ENCODE measurements at places on chromosomes 6 and 20. TPM values are rescaled to one million over a fixed set of nuclear protein-coding genes. Genes with fewer than 3 reads are reported as not detected.
A peak's percentile ranks its signal among the peaks of the same experiment; 100 is the strongest.

- no peak for DNase-seq
Observed at GRCh38 chr6:128599036-128599435, 78.6 kb upstream of the PTPRK start.

- DNase-seq: no peak
Observed at GRCh38 chr6:132259070-132259469, 142.2 kb downstream of the MOXD1 start.

DNA sequence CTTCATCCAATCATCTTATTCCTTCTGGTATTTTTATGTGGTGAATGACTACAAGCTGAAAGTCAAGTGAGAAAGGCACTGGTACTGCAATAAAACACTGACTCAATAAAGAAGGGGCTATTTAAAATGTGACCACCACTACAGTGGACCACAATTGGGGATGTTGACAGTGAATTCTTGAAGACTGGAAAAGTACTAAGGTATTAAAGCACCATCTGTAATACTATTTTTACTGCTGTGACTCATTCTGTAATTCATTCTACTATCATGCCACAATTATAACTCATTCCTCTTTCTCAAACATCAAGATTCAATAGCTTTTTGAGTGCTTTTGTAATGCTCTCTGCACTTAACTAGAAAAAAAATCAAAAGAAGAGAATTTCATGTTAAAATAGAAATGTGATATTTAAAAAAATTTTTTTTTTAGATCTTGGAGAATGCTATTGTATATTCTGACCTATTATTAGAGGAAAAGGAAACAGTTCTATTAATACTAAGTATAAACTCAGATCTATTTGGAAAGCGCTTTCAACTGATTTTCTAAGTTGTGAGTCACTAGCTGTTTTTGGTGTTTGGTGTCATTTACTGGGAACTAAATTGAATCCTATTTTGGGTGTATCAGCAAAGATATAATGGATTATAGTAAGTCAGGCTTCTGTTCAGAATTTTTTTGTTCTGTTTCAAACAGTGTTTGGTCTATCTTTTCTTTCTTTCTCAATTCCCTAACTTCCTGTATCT lies 104.7 kb upstream of the TMEM170B start:
- no peak for DNase-seq

The TMEM217 gene
- 2.2 TPM for total RNA-seq

- no peak for DNase-seq
Observed at GRCh38 chr20:36066777-36067176, 87.8 kb upstream of the EPB41L1 start.

The SIRPD gene
- total RNA-seq: not detected

The TFAP2C gene
- total RNA-seq: not detected

GRCh38 chr20:20711413-20711812 lies 1.0 kb downstream of the RALGAPA2 start:
- DNase-seq: peak; percentile 40

- no peak for DNase-seq
Observed at GRCh38 chr6:169862043-169862891, 110.8 kb downstream of the ERMARD start.

The FAM83B gene
- not detected for total RNA-seq

The NKX2-4 gene
- not detected for total RNA-seq

The ASXL1 gene
- total RNA-seq: 141 TPM

- peak; percentile 80 for DNase-seq
Observed at GRCh38 chr6:44002593-44003344, 124.5 kb downstream of the MRPL14 start.

The PFDN6 gene
- 78.5 TPM for total RNA-seq

GRCh38 chr6:150940941-150941340 lies 75.4 kb downstream of the MTHFD1L start:
- DNase-seq: no peak

DNA sequence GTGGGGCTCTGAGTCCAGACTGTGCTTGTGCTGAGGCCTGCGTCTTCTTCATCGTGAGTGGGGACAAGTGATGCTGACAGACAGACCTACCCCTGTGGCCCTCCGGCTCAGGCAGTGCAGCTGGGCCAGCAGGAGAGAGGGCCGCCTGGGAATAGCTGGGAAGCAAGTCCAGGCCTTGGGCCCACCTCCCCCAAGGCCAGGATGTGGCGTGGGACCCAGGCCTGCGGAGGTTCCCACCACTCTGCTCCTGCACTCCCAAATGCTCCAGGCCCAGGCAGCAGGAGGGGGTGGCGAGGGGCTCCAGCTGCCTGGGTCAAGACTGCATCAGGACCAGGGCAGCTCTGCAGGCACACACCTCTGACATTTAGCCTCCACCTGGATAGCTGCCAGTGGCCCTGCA lies 38.3 kb downstream of the DAAM2 start:
- DNase-seq: no peak

GRCh38 chr6:26022132-26022472 lies 59.5 kb downstream of the TRIM38 start:
- DNase-seq: peak; percentile 60

GRCh38 chr6:26322645-26323482 lies 42.1 kb upstream of the BTN3A2 start:
- DNase-seq: peak; percentile 64

- DNase-seq: no peak
Observed at GRCh38 chr6:113888956-113889630, 31.9 kb downstream of the MARCKS start.

The NRSN2 gene
- 9.7 TPM for total RNA-seq

GRCh38 chr6:32854376-32855178 lies 585 bp downstream of the PSMB9 start:
- DNase-seq: peak; percentile 72

DNA sequence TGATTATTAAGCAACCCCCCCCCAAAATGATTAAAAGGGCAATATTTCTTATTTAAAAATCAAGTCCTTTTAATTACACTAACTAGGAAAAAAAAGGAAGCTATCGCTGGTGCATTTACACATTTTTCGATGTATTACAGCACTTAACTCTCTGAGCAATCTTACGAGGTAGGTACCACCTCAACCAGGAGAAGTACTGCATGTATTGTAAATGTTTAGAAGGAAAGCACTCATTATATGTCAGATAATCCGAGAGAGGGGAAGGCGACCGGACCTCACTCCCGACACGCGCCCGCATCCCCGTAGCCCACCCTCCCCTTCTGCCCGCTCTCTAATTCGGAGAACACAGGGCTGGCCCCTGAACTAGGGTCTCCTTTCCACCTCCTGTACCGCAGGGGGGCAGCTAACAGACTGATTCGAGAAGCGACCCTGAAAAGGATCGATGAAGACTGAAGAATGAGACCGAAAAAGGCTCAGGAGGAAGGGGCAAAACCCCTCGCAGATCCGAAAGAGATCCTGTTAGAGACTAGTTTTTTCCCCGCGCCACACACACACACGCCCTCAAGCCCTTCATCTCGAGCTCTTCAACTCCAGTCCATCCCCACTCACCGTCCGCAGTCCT lies 337 bp downstream of the ESF1 start:
- no peak for DNase-seq

DNA sequence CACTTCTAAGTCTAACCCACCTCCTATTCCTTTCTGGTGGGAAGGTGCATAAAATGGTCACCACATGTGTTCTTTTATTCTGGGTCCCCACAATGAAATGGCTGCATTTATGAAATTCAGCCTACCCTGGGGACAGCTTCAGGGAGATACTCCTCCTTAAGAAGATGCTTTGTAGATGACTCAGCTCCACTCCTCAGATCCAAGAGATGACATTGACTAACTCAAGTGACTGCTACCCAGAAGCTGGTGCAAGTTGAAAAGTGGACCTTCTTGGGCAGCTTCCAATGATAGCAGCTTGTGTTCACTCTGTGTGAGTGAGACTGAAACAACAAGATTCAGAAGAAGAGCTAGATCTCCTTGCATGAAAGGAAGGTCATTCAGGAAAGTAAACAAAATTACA lies 113.4 kb downstream of the SCP2D1 start:
- no peak for DNase-seq

The MTFR2 gene
- 25.2 TPM for total RNA-seq

The STMND1 gene
- total RNA-seq: not detected

DNA sequence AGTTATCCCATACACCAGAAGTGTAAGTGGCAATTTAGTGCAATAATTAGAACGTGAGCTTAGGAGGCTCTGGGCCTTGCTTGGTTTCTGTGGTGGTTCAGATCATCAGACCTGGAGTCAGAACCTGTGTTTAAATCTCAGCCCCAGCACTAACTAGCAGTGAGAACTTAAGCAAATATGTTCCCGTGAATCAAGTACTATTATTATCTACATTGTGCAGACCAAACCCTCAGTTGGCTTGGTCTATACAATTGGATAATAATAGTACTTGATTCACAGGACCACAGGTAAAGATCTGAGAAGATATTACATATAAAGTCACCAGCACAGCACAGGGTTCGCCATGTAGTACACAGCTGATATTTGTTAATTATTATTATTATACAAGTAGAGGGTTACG lies 93.1 kb downstream of the SIM1 start:
- no peak for DNase-seq

DNA sequence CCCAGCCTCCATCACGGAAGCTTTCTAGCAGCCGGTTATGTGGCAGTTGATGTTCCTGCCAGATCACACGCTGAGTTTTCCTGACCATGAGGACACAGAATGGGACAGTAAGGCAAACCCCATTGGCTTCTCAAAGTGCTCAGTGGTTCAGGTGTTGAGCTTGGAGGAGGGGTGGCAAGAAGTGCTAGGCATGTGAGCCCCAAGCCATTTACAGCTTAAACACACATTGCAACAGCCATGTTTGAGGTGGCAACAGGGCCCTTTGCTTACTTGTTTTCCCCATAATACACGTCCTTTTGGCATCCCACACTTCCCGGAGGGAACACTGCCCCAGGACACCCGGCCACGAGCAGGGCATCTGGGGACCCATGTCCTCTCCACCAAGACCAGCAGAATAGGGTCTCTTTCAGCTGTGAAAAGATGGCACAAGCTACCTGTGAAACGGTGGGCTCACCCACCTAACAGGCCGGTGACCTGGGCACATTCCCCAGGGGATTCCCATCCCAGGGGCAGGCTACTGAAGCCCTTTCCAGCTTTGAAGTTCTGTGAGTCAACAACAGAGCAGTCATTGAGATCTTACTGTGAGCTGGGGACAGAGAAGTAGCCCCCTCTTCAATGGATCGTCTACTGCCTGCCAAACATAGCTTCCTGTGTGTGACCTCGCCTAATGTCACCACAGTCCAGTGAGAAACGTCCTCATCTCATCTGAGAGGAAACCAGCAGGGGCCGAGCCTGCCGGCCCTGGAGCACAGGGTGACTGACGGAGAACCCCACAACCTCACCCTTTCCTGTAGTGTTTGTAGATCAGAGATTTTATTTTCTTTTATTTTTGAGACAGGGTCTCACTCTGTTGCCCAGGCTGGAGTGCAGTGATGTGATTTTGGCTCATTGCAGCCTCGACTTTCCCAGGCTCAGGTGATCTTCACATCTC lies 4.0 kb upstream of the TLDC2 start:
- no peak for DNase-seq

The EYS gene
- total RNA-seq: not detected

DNA sequence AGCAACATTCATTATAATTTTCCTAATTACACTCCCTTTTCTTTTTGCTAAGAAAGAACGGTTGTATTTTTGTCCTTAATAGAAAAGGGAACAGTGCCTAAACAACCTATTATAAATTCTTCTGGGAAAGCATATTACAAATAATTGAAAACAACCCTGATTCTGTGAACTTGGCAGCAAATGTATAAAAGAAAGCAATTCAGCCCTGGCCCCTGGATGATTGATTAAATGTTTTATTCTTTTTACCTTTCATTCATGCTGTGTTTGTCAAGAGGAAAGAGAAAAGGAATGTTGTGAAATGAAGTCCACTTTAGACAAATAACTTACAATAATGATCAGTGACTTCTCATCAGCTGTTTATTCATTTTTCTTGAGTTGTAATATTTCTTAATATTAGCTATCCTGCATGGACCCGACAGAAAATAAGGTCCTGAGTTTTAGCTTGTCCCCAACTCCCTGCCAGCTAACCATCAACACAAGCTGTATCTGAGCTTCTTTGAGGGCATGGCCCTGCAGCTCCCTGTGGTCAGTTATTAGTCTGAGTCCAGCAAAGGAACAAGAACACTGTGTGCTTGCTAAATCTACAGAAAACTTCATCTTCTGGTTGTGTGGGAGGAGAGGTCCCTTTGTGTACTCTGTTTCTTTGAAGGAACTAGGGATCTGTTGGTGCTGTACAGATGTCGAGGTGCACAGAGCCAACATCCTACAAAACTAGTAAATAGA lies 248.2 kb downstream of the LAMA2 start:
- no peak for DNase-seq

- no peak for DNase-seq
Observed at GRCh38 chr6:47810885-47811284, 29.1 kb downstream of the OPN5 start.

The KCNQ5 gene
- 5.2 TPM for total RNA-seq

- DNase-seq: no peak
Observed at GRCh38 chr20:35279040-35279439, 1.1 kb upstream of the MMP24OS start.

DNA sequence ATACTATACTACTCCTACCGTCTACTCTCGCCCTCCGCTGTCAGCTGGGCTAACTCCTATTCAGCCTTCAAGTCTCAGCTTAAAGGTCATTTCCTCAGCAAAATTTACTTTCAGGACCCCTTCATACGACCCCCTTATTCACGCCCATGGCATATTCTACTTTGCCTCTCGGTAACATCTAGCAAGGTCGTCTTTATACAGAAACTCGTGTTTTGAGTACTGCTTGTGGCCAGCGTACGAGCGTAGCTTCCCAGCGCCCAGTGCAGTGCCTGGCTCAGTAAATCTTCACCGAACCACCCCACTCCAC lies 546 bp downstream of the CRNKL1 start:
- DNase-seq: no peak

The LPA gene
- total RNA-seq: not detected

DNA sequence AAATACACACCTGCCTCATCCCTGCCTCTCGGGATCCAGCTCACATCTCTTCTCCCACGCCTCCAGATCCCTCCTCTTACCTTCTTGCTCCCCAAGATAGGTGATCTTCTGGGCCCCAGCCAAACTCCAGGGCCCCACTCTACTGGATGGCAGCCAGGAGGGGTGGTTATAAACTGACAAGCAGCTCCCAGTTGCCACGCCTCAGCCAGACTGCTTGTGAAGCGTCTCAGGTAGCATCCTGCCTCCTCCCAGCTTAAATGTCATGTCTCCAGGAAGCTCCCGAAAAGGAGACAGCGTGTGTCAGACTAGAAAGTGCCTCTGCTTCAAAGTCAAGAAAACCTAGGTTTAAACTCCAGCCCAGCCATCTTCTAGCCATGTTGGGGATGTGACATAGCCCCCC lies 114.1 kb downstream of the LRFN2 start:
- no peak for DNase-seq

DNA sequence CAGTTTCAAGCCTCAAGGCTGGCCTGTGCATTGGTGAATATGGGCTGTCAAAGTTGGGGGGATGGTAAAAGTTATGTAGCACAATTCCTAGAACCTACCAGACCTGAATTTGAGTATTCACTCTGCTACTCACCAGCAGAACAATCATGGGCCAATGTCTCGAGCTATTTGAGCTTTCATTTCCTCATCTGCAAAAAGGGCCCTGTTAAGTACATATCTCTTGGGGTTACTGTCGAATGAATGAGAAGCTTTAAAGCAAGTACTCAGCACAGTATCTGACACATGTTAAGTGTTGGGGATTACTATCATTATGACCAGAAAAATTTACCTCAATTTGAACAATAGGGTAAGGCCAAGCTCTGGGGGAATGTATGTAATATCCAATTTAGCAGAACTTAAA lies 13.5 kb upstream of the ENPP4 start:
- DNase-seq: no peak

GRCh38 chr20:16485401-16485800 lies 87.8 kb downstream of the KIF16B start:
- no peak for DNase-seq

- no peak for DNase-seq
Observed at GRCh38 chr20:19991854-19992253, 25.3 kb upstream of the NAA20 start.

The PHF1 gene
- total RNA-seq: 42.3 TPM

- DNase-seq: no peak
Observed at GRCh38 chr20:47003223-47003622, 108.6 kb downstream of the EYA2 start.

Data from activated CD4-positive, alpha-beta memory T cell treated with anti-CD3 and anti-CD28 coated beads for 36 hours (primary cell).